Transverse colon (tissue), 4 donors: ENCODE measurements at places on chromosomes 5 and 9.

DNA sequence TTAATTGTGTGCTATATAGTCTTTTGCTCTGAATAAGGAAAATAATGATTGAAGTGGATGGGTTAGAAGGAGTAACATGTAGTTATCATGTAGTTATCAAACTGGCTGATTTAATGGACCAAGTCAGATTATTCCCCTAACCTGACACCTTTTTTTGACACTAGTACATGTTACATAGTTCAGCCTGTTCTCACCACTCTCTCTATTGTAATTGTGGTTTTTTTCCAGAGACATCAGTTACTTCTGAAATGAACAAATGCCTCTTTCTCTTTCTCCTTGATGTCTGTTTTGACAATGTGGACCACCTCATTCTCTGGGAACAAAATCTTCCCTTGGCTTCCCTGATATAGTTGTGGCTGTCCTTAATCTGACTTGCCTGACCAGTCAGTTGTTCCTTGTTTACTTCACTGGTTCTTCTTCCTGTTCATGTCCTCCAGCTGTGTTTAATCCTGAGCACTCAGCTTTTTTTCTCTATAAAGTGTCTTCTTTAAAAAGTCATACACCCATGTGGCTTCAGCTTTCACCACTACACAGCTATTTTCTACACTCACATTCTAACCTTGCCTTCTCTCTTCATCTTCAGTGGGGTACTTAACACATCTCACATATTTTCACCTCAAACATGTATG, 243.4 kb downstream of the ARRDC3 start:
- H3K27me3 ChIP-seq, result no peaks in the 10 kb centered on the region
- DNase-seq, result no peak
- H3K4me1 ChIP-seq, result peaks cover 6% of the 10 kb centered on the region
- peak overlapping the region; percentile 34 for H3K27ac ChIP-seq
- H3K4me3 ChIP-seq, result no peak overlapping the region
- H3K36me3 ChIP-seq, result no peaks in the 10 kb centered on the region

GRCh38 chr9:73023025-73023541, 70.2 kb upstream of the ALDH1A1 start:
- DNase-seq, result peak; percentile 67
- no peak overlapping the region for H3K4me3 ChIP-seq
- no peaks in the 10 kb centered on the region for H3K36me3 ChIP-seq
- no peaks in the 10 kb centered on the region for H3K27me3 ChIP-seq

GRCh38 chr5:100409660-100410151, 125.5 kb upstream of the FAM174A start:
- H3K27ac ChIP-seq, result no peak overlapping the region
- no peaks in the 10 kb centered on the region for H3K4me1 ChIP-seq
- no peak for DNase-seq
- no peaks in the 10 kb centered on the region for H3K36me3 ChIP-seq
- no peaks in the 10 kb centered on the region for H3K27me3 ChIP-seq

GRCh38 chr5:149911031-149911430, 33.6 kb downstream of the PDE6A start:
- H3K36me3 ChIP-seq, result no peaks in the 10 kb centered on the region
- no peaks in the 10 kb centered on the region for H3K27me3 ChIP-seq
- DNase-seq, result no peak
- no peak overlapping the region for H3K27ac ChIP-seq
- no peak overlapping the region for H3K4me3 ChIP-seq

DNA sequence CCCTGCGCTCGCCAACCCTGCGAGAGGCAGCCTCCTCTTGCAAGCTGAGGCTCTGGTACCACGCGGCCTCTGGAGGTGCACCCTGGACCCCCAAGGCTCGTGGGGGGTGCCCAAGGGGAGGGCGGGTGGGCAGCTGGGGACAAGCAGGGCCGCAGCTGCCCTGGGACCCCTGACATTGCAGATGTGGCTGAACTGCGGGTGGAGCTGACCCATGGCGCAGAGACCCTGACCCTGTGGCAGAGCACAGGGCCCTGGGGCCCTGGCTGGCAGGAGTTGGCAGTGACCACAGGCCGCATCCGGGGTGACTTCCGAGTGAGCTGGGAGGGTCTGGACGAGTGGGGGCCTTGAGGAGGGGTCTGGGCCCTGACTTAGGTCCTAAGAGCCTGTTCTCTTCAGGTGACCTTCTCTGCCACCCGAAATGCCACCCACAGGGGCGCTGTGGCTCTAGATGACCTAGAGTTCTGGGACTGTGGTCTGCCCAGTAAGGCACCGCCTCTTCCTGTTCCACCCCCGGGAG, 1.5 kb downstream of the MAMDC4 start:
- DNase-seq, result peak; percentile 25
- H3K27me3 ChIP-seq, result no peaks in the 10 kb centered on the region
- peaks cover 27% of the 10 kb centered on the region for H3K4me1 ChIP-seq
